ENCODE measurements at places on chromosomes 12 and 14.

- no peak for DNase-seq
These were observed 98.8 kb upstream of the PTPRR start for GRCh38 chr12:71019282-71019831.

DNA sequence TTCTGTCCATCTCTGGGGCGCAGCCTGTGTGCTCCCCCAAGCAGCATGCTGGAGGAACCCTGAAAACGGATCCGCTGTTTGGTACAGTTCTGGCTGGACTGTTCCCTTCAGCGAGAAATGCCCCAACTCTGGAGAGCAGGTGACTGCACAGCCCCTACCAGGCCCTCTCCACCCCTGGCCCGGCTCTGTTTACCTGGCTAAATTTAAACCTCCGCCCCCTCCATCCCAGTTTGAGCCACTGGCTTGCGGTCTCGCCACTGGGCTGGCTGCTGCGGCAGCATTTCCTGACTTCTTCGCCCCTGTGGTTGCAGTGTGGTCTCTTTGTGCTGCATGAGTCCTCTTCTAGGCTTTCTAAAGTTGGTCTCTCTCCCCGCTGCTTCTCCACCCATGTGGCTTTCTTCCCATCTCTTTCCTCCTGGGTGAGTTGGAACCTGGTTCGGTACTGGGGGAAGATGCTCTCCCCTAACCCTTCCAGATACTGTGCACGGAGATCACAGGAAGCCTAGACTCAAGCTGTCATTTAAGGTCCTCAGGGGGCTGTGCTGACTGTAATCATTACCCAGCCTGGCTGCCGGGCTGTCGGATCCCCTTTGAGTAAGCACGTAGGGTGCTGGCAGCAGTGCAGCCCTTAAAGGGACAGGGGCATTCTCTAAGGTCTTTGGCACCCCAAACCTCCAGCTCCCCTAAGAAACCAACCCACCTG is 60.6 kb downstream of the FBXL14 start:
- DNase-seq = peak; percentile 11

DNA sequence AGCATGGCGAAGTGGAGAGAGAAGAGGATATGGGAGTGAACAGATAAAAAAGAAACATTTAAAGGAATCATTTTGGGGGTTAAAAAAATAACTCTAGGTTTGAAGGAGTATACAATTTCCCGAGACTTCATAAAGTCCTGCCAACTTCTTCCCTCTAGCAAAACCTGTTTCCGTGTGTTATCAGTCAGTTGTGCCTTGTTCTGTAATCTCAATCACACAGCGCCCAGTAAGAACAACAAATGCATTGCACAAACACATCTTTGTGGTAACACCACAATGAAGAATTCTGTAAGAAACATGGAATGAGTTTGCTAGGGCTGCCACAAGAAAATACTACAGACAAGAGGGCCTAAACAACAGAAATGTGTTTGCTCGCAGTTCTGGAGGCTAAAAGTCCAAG is 144.7 kb upstream of the FUT8 start:
- no peak for DNase-seq

- peak; percentile 74 for DNase-seq
These were observed at the start of the genes AP5M1 and EXOC5 for GRCh38 chr14:57268161-57269069. AP5M1 (plus strand) TSS chr14:57268971; CDS start chr14:57269315, 344 bp downstream. EXOC5 (minus strand) TSS chr14:57268905; CDS start chr14:57268648, 257 bp downstream.

- no peak for DNase-seq
These were observed 557.0 kb downstream of the SLC6A15 start for GRCh38 chr12:84355561-84355960.

DNA sequence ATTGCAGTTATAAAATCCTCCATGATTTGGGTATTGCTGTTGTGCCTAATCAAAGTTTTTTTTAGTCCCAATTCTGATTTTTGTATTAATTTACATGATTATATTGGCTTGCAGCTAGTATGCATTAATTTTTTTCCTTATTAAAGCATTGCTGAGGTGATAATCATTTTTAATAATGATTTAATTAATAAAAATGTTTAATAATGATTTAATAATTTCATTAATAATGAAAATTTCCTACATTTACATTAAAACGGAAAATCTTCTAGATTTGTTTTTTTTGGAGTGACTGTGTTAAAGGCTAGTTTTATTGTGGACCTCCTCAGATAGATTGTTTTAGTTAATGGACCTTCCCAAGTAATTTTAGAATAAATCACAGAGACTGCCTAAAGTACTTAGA is 79.6 kb downstream of the CCDC91 start:
- no peak for DNase-seq

- no peak for DNase-seq
These were observed 81.9 kb downstream of the NINJ2 start for GRCh38 chr12:581321-581720.

DNA sequence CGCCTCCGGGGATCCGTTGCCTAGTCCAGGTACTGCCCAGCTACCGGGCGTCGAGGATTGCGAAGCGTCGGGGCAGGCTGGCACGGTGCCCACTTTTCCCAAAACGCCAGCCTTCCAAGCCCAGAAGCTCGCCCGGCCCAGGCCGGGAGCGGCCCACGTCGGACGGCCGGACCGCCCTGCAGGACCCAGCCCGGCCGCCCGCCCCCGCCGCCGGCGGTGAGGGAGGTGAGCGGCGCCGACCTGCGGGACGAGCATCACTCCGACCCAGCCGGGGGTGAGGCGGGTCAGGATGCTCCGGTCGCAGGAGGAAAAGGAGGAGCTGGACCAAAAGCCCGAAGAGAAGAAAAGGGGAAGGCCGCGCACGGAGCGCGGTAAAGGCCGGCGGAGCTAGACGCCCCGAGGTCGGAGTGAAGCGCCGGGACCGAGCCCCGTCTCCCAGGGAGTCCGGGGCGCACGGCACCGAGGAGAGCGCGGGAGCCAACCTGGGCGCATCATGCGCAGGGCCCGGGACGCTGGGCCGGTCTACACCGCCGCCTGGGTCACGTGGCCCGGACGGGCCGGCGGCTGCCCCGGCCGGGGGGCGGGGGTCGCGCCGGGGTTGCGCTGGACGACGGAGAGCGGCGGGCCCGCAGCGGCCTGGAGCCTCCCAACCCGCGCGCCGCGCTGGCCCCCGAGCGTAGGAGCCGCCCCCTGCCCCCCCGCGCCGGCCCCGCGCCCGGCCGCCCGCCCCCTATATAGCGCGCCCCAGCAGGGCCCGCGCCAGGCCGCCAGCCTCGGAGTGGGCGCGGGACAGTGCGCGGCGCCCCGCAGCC is at the start of gene AQP5:
Gene AQP5 (plus strand): TSS at position 762 of the 812 bp plus-strand sequence. CDS start 146 bp downstream, outside the sequence.
- no peak for DNase-seq

DNA sequence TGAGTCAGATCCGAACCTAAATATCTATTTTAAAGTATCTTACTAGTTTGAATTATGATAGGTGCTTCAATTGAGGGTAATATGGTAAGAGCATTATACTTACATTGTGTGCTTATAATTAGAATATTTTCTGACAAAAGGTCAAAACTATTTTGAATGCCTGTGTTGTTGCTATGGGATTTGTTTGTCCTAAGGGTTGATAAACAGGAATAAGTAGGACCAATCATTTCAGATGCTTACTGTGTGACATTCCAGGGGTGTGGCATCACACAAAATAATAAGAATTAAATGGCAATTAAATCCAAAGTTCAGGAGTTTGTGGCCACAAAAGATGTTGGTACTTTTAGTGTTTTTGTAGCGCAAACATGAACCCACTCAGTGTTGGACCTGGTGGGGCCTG is 256.2 kb upstream of the DDHD1 start:
- DNase-seq = no peak

DNA sequence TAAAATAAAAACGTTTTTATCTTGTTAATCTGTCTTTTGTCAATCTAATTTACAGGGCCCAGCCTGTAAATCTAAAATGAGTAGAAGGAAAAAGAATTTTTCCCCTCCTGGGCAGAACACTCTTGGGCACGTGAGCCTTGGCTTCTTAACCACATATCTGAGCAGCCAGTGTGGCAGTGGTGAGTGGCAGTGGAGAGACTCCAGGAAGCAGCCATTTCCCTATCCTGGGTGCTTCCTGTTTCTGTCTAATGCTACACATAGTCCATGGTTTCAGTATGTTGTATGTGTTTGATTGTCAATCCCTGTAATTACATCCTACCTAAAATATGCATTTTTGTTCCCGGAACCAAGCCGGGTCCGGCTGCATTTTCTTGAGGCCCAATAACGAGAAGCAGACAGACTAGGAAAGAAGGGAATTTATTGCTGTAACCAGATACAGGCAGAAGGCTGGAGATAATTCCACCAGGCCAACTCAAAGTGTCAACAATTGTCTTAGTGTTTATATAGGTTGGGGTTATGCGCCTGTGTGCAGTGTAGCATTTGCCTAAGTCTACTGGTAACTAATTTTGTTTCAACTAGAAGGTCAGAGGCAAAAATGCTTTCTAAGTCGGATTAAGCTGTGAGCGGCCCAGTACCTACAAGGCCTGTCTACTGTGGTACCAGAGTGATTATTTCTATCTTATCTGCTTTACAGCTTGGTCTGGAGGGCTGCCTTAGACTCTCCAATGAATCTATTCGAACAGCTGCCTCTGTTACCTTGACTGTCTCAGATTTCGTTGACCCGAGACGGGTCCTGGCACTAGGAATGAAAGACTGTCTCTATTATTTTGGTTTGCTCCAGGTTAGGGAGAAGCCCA is 82.4 kb upstream of the RESF1 start:
- DNase-seq = no peak

DNA sequence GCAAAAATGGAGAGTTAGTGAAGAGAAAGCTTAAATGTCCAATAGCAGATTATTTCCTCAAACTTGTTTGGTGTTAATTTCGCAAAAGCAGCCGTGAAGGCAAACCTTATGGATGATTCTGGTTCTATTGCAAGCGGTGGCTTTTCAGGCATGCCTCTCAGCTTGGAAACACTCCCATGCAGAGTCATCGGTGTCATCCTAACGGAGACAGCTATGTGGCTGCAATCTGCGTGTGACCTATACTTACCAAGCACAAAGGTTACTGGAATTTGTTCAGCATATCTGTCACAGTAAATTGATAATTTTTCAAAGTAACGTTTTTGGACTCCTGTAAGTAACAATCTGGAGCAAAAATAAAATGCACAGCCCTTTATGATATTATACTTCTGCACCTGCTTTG is 5.0 kb downstream of the BEST3 start:
- no peak for DNase-seq

GRCh38 chr12:68953536-68953935 is 20.6 kb upstream of the CPM start:
- no peak for DNase-seq

Data from stimulated activated CD8-positive, alpha-beta memory T cell treated with anti-CD3 and anti-CD28 coated beads, Interleukin-2, amount 100 ng/mL, for 1 hour (primary cell).